ENCODE measurements at places on chromosomes 5 and 9.

GRCh38 chr5:65883461-65883860 is 42.9 kb upstream of the ERBIN start:
- DNase-seq: no peak

- DNase-seq: no peak
Observed at GRCh38 chr9:9920425-9921060, 692.3 kb downstream of the PTPRD start.

GRCh38 chr5:171476701-171477100 is 57.3 kb downstream of the FGF18 start:
- DNase-seq: no peak

DNA sequence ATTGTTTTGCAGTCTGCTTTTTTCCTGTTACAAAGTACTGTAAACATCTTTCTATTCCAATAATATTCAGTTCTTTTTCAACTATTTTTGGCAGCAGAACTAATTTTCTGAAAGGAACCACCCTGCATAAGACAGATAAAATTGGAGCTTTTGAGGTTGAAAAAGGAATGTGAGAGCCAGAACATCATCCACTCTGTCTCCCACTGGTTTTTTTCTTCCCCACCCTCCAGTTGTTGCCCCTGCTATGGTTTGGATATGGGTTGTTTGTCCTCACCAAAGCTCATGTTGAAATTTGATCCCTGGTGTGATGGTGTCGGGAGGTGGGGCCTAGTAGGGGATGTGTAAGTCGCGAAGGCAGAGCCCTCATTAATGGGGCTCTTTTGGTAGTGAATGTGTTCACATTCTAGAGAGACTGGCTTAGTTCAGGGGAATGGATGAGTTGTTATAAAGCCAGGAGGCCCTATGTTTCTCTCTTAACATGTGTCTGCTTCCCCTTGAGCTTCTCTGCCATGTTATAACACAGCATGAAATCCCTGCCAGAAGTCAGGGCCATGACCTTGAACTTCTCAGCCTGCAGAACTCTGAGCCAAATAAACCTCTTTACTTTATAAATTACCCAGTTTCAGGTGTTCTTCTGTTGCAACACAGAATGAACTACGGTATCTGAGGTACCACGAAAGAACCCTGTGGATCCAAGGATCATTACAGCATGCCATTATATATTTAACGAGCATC is 34.8 kb upstream of the MAST4 start:
- no peak for DNase-seq

GRCh38 chr5:78527054-78527859 is 121.3 kb downstream of the LHFPL2 start:
- no peak for DNase-seq

- DNase-seq: no peak
Observed at GRCh38 chr9:21836437-21837161, 34.2 kb downstream of the MTAP start.

DNA sequence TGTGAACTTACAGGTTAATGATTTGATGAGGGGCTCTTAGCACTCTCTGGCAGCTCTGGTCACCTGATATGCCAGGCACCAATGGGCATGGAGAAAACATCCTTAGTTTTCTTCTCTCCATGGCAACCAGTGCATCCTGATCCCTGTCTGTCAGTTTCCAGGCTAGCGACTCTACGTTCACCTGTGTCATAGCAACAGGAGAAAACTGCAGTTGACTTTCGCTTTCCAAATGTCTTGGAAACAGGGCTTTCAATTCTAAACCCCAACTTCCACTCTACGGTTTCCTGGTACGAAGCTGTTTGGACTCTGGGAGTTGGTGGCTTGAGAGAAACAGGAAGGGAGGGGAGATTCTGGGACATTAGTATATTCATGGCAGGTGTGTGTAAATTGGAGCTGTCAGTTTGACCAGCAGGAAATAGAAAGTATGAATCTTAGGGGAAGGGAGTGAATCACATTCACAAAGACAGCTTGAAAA is 74.4 kb downstream of the SLC28A3 start:
- DNase-seq: no peak

- no peak for DNase-seq
Observed at GRCh38 chr5:165104611-165105010, 1599.2 kb downstream of the MAT2B start.

- DNase-seq: no peak
Observed at GRCh38 chr9:121748074-121748473, 96.6 kb downstream of the DAB2IP start.

- DNase-seq: no peak
Observed at GRCh38 chr5:7146886-7147285, 249.1 kb upstream of the ADCY2 start.

GRCh38 chr5:41156739-41157138 is 56.6 kb downstream of the C6 start:
- no peak for DNase-seq

DNA sequence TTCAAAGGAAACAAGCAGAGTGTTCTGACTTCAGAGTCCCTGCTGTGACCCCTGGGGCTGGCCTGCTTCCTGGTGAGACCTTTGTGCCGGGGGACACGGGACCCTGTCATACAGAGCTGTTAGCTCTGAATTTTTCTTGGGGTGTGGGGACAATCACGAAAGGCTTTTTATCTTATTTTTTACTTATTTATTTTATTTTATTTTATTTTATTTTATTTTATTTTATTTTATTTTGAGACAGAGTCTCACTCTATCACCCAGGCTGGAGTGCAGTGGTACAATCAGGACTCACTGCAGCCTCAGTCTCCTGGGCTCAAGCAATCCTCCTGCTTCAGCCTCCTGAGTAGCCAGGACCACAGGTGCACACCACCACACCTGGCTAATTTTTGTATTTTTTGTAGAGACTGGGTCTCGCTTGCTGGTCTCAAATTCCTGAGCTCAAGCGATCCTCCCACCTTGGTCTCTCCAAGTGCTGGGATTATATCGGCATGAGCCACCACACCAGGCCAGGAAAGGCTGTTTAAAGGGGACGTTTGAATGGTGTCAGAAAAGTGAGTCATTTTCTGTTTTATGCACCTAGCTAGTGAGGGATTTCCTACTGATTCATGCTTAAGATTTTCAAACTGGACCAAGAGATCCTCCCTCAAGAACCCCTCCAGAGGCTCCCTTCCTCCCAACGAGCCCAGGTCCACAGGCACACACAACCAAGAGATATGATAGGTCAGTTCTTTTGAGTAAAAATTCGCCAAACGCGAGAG is 75.7 kb downstream of the OLFM1 start:
- no peak for DNase-seq

- peak; percentile 66 for DNase-seq
Observed at GRCh38 chr9:129496473-129497004, 124.4 kb downstream of the C9orf50 start.

- no peak for DNase-seq
Observed at GRCh38 chr5:166834246-166834645, 1457.2 kb upstream of the WWC1 start.

DNA sequence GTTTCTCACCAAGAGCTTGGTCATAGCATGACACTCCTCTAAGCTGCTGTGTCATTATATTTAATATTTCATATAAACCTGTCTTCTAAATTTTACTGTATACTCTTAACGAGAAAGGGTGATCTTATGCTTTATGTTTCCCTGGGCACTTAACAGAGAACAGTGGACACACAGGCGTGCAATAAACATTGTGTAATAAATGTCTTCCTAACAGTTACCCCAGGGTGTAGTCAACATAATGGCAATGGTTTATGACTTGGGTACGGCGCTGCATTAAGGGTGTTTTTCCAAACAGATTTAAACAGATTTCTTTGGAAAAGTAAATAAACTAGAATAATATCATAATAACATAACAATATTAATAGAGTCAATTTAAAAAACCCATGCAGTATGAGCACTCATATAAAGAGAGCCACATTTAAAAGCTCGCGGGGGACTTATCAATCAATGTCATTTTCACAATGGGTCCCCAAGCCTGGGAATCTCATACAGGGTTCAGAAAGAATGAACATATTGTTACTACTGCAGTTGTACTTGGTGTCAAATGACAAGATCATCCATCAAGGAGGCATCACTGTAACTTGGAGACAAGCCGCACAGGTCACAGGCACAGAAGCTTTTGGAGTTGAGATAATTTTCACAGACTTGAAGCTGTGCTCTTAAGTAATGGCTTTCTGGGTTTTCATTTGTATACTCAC is 376.4 kb downstream of the CTNND2 start:
- no peak for DNase-seq

GRCh38 chr9:26801772-26802171 is 90.8 kb downstream of the CAAP1 start:
- DNase-seq: no peak

DNA sequence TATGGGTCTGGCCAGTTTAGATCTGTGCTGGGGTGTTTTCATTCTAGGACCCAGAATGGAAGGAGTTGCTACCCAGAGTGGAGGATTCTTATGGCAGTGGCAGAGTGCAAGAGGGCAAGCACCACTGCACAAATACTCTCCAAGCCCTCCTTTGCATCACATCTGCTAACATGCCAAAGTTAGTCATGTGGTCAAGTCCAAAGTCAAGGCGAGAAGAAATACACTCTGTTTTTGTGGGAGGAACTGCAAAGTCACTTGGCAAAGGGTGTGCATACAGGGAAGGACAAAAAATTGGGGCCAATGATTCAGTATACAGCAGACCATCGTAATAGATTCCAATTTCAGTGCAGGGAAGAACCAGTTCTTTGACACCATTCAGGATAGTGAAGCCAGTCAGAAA is 43.9 kb upstream of the HMGCS1 start:
- DNase-seq: no peak

DNA sequence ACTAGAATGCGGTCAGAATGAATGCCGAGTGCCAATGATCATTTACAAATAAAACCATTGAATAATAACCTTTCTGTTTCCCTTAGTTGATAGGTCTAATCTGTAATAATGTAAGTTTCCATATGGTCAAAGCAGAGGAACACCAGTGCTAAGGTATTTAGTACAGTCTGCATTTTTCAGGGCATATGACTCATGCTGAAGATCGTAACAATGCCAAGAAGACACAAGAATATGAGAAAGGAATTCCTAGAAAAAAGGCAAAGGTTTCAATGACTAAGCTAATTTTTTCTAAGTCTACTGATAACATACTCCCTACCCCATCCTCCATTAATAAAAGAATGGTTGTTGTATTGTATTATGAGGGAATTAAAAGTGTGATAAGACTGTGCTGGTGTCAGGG is 2.8 kb downstream of the OR1L8 start:
- no peak for DNase-seq

DNA sequence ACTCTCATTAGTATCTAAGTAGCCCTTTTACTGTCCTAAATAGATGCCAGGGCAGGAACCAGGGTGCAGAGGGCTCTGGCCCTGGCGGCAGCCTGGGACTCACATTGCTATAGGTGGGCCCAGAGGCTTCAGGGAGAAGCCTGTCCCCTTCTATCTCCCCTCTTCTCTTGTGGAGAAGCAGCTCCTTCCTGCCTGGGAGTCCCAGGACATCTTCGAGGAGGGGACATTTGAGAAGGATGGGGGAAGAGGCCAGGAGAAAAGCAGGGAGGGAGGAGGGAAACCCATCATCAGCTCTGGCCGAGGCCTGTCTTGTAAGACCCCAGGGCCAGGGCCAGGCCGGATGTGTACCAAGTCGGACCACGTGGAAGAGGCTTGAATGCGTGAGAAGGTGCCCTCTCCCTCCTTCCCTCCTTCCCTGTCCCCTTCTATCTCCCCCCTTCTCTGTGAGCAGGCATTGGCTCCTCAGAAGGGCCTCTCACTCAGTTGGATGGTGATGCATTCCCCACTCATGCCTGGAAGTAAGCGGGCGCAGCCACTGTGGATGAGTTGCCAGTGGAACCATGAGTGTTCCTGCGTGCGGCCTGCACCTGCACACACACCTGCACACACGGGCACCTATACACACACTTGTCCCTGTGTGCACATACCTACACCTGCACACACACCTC is 20.7 kb upstream of the LPCAT1 start:
- DNase-seq: no peak

- no peak for DNase-seq
Observed at GRCh38 chr5:113510836-113511451, 2.5 kb upstream of the YTHDC2 start.

DNA sequence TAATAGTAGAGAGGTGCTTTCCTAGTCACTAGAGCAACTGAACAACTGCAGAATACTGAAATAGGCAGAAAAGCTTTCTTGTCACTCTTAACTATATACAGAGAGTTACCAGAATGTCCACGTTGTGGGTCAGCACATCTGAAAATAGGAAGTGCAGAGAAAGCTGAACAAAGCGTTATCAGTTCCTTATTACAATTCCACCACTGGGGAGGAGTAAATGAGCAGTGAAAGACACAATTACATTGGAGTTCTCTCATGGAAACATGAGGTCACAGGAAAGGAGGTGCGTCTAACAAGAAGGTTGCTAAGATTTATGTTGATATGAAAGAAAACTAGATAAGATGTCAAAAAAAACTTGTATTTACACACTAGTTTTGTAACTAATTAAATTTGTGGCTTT is 461.9 kb upstream of the COX7C start:
- no peak for DNase-seq

DNA sequence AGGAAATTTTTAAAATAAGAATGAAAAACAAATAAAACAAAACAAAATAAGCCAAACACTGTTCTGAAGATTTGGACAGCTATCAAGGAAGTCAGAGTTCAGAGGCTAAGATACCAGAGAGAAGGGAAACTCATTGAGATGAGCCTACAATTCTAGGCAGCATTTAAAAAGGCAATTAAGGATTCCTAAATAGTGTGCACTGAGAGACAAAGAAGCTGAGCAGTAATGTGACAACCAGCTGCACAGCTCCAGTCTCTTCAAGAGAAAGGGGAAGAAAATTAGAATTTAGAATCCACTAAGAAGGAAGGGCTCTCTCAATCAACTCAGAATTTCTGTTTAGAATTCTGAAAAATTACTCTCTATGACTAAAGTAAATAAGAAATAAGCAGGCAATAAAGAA is 246.7 kb upstream of the COX7C start:
- no peak for DNase-seq

DNA sequence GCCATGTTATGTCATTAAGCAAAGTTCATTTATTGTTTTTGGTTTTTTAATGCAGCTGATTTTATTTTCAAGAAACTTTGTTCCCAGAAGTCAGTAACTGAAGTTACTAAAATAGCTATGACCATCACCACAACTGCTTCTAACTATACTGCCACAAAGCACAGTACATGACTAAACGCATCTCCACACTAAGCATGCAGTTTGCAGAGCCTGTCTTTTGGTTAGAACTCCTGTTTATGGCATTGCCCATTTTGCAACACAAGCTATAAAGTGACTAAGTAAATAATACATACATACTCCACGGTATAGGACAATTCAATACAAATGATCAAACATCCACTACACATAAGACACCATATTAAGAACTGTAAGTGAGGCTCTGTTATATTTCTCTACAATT is 109.7 kb downstream of the MLLT3 start:
- no peak for DNase-seq

DNA sequence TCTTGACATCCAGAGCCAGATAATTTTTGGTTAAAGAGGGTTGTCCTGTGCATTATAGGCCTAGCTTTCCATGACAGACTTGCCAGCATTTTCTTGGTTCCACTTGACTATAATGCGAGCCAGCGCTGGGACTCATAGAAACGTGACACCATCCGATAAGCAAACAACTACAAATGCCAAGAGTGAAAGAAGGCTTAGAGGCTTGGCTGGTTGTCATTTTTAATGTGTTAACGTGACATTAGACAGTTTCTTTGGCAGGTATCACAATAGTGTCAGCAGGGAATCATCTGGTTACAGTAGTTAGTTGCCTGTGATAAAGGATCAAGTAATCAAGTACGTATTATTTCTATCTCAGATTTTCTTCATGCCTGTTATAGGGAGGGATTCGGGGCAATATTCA is 20.0 kb upstream of the LIFR start:
- DNase-seq: no peak
